ENCODE measurements at places on chromosomes 3 and 15.
A peak's percentile ranks its signal among the peaks of the same experiment; 100 is the strongest.

- DNase-seq: no peak
These were observed 101.6 kb downstream of the MYLK start for GRCh38 chr3:123782488-123782887.

DNA sequence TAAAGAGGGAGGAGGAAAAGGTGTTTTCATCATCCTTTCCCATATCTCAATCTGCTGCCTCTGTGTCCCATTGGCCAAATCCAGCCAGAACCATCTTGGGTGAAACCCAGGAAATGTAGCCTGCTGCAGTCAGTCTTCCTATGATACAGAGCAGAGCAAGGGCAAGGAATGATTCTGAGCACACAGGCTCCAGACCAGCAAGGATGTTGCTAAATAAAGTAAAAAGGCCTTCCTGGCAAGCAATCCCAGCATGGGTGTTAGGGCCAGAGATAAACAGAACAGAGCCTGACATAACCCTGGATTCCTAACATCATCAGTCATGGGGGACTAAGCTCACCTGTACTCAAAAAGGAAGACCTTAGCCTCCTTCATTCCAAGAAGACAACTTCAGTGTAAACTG is 90.7 kb upstream of the AGTR1 start:
- no peak for DNase-seq

DNA sequence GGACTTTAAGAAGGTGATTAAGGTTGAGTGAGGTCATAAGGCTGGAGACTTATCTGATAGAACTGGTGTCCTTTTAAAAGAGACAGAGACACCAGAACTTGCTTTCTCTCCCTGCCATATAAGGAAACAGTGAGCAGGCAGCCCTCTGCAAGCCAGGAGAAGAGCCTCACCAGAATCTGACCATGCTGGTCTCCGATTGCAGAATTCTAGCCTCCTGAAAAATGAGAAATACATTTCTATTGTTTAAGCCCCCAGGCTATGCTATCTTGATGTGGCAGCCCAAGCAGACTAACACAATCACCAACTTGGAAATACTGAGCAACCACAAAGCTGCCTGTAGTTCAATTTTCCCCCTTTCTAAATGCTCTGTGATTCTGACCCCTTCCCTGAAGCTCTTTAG is 161.4 kb upstream of the RARB start:
- no peak for DNase-seq

DNA sequence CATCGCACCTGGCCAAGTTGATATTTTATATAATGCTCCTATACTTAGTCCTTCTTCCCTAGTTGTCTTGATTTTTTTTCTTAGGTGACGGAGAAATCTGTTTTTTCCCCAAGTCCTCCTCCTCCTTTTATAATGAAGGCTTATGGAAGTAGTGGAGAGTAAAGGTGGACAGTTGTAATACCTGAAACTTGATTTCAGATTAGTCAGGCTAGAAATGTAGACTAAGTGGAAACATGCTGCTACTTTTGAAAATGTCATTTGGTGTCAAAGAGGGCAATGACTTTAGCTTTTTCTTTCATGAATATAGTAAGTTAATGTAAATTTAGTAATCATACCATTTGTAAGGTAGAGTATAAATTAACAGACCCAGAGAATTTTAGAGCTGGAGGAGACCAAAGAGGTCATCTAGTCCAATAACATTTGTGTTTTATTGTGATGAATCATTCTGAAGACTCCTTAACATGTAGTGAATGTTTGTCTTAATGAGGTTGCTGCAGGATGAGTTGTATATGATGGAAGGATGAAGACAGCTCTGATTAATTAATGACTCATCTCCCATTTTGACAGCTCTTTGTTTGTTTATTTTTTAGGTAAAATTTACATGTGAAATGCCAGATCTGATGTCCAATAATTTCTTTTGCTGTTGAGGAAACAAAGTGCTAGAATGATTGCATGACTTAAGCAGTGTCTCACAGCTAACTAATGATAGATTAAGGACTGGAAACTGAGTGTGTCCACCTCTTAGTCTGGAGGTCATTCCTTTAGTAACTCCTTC is 8.7 kb downstream of the CTDSPL2 start:
- DNase-seq: no peak

DNA sequence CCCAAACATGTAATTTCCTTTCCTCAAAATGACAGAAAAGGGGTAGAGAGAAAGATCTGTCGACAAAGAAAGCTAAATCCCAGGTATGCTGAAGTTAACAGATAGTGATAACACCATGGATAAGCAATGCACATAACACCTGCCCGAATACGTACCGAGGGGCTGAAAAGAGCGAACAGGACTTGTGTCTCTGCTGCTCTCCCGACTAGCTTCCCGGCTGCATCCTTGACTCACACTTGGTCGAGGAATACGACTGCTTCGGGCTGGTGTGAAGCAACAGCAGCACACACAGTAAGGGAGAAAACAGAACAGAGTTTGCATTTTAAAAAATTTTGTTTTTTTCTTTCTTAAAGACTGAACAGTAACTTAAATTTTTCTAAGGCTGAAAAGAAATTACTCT is 136.4 kb downstream of the CLASP2 start:
- no peak for DNase-seq

GRCh38 chr15:86115145-86115801 is 35.6 kb downstream of the AGBL1 start:
- DNase-seq: no peak

DNA sequence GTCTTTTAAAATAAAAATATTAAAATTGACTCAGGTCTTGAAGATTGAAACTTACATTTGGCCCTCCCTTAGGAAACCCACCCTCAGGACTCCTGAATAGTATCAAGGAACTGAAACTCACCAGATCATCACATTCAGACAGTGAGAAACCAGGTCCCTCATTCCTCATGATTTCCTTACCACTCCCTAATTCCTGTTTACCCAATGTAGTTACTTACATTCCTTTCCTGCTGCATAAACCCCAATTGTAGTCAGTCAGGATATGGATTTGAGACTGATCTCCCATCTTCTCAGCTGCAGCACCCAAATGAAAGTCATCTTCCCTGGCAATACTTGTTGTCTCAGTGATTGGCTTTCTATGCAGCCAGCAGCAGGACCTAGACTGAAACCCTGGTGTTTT is 8.6 kb downstream of the ATP13A4 start:
- no peak for DNase-seq

DNA sequence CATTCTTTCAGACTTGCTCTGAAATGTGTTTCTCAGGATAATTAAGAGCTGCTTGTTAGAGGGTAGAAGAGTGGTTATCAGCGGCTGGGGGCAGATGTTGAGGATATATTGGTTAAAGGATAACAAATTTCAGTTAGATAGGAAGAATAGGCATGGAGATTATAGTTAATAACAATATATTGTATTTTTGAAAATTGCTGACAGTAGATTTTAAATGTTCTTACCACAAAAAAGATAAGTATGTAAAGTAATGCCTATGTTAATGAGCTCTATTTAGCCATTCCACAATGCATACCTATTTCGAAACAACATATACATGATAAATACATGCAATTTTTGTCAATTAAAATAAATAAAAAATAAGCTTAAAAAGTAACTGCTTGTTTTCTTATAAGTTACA is 123.3 kb downstream of the SERPINI1 start:
- DNase-seq: no peak

GRCh38 chr3:127035677-127036076 is 52.8 kb downstream of the PLXNA1 start:
- peak; percentile 36 for DNase-seq
